CD4-positive, CD25-positive, alpha-beta regulatory T cell (primary cell): ENCODE measurements at places on chromosomes 16 and 17. TPM values are rescaled to one million over a fixed set of nuclear protein-coding genes. Genes with fewer than 3 reads are reported as not detected.

Gene CCL15
- polyA plus RNA-seq: not detected

Gene ACSM2A
- not detected for polyA plus RNA-seq

Gene SP6
- not detected for polyA plus RNA-seq

Gene SPG7
- 34.9 TPM for polyA plus RNA-seq

Gene DCUN1D3
- polyA plus RNA-seq: 2.2 TPM

Gene TNFRSF17
- not detected for polyA plus RNA-seq

Gene ATP6V0A1
- 16.4 TPM for polyA plus RNA-seq

Gene HS3ST4
- polyA plus RNA-seq: not detected

Gene TBC1D26
- not detected for polyA plus RNA-seq

Gene MYO15B
- 0.95 TPM for polyA plus RNA-seq

Gene KRTAP3-2
- not detected for polyA plus RNA-seq
